ENCODE measurements at places on chromosomes 11 and 22.

GRCh38 chr11:45162916-45163879 is 16.8 kb downstream of the PRDM11 start:
- no peak overlapping the region for H3K27ac ChIP-seq
- peaks cover 13% of the 10 kb centered on the region for H3K36me3 ChIP-seq
- H3K4me3 ChIP-seq, result no peak overlapping the region
- H3K27me3 ChIP-seq, result no peaks in the 10 kb centered on the region
- H3K4me1 ChIP-seq, result peaks cover 71% of the 10 kb centered on the region

GRCh38 chr11:72328366-72329224 is 84.6 kb upstream of the PHOX2A start:
- no peaks in the 10 kb centered on the region for H3K36me3 ChIP-seq
- H3K4me1 ChIP-seq, result peaks cover 3% of the 10 kb centered on the region
- no peak overlapping the region for H3K27ac ChIP-seq

DNA sequence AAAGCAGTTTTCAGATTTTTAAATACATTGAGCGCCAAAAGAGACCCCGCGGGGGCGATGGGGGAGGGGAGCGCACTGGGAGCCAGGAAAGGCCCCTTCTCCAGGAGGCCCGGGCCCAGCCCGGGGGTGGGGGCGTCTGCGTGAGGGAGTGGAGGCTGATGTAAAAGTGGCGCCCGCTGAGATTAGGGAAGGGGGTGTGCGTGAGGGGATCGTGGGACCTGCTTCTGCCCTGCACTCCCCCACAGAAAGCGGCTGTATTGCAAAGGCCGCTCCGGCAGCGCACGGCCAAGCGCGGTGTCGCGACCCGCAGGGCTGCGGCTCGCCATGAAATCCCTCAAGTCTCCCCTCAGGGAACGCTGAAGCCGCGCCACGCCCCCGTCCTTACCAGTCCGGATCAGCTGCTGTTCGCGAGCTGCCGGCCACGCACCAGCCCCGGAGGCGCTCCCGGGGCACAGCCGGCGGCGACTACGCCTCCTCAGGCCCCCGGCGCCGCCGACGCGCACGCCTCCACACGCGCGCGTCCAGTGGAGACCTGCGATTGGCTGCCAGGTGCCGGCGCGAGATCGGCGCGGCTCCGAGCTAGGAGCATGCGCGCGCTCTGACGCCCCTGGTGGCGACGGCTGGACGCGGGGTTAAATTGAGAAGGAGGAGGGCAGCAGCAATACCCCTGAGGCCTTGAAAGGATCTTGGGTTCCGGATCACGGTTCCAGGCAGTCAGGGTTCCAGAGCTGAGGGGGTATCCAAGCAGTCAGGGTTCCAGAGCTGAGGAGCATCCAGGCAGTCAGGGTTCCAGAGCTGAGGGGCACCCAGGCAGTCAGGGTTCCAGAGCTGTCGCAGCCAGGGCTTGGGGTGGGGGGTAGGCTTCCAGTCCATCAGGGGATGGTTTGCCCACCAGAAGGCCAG is at the start of gene ZNF280B:
Gene ZNF280B, minus strand, starts transcription at position 469 of the 903 bp plus-strand sequence. CDS start 19,344 bp downstream, outside the sequence.
- H3K27me3 ChIP-seq, result no peaks in the 10 kb centered on the region
- peaks cover 7% of the 10 kb centered on the region for H3K4me1 ChIP-seq
- H3K36me3 ChIP-seq, result peaks cover 4% of the 10 kb centered on the region
- peak within 1 kb of the TSS; percentile 72 for H3K4me3 ChIP-seq
- DNase-seq, result peak; percentile 96

DNA sequence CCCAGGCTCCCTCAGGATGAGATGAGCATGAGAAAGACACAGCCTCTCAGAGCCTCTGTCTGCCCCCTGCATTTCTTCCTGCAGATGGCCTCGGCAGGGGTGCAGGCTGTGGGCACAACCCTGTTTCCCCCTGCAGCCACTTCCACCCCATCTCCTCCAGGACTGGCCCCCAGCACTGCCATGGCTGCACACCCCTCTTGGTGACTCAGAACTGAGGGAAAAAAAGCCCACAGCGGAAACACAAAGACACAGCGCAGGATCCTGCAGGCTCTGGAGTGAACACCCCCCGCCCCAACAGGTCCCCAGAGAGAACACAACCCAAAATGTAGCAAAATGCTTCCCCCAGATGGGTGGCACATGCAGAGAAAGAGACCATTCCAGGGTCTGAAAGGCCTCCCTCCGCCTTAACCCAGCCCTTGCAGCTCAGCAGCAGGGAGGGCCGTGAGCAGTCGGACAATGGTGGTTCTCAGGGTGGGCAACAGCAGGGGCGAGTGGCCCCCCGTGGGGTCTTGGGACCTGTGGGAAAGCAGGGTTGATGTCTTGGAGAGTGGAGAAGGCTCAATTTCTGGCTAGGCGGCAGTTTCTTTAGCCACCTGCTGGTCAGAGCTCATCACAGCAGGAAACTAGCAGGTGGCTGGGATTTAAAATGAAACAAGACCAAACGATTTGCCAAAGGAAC is 8.0 kb downstream of the TUBGCP6 start:
- H3K27ac ChIP-seq, result no peak overlapping the region
- no peak overlapping the region for H3K4me3 ChIP-seq
- peaks cover 79% of the 10 kb centered on the region for H3K36me3 ChIP-seq
- DNase-seq, result no peak
- peaks cover 14% of the 10 kb centered on the region for H3K4me1 ChIP-seq
